ENCODE measurements at places on chromosomes 16 and 17. TPM values are rescaled to one million over a fixed set of nuclear protein-coding genes. Genes with fewer than 3 reads are reported as not detected.

KRTAP9-8 gene
- not detected for total RNA-seq

ZP2 gene
- not detected for total RNA-seq

TMIGD1 gene
- total RNA-seq, result not detected

C16orf96 gene
- 0.13 TPM for total RNA-seq

GRCh38 chr17:67475161-67475937 is 98.3 kb downstream of the PITPNC1 start:
- H3K36me3 ChIP-seq, result peaks cover 12% of the 10 kb centered on the region
- peak overlapping the region; percentile 72 for H3K4me3 ChIP-seq
- peaks cover 72% of the 10 kb centered on the region for H3K4me1 ChIP-seq
- DNase-seq, result peak; percentile 91

GRCh38 chr16:51938861-51939260 is 608.1 kb downstream of the TOX3 start:
- no peak overlapping the region for H3K27ac ChIP-seq
- no peak overlapping the region for H3K4me3 ChIP-seq
- no peak for DNase-seq
- H3K36me3 ChIP-seq, result no peaks in the 10 kb centered on the region

- H3K27me3 ChIP-seq, result no peaks in the 10 kb centered on the region
- no peak for DNase-seq
- no peak overlapping the region for H3K4me3 ChIP-seq
- H3K27ac ChIP-seq, result no peak overlapping the region
- peaks cover 57% of the 10 kb centered on the region for H3K36me3 ChIP-seq
Observed at GRCh38 chr17:35912942-35913341, 17.6 kb downstream of the RDM1 start.

- no peak for DNase-seq
- H3K27ac ChIP-seq, result no peak overlapping the region
- H3K4me3 ChIP-seq, result no peak overlapping the region
- peaks cover 68% of the 10 kb centered on the region for H3K36me3 ChIP-seq
- H3K4me1 ChIP-seq, result peaks cover 57% of the 10 kb centered on the region
Observed at GRCh38 chr16:85909932-85910853, 11.2 kb downstream of the IRF8 start.

DNA sequence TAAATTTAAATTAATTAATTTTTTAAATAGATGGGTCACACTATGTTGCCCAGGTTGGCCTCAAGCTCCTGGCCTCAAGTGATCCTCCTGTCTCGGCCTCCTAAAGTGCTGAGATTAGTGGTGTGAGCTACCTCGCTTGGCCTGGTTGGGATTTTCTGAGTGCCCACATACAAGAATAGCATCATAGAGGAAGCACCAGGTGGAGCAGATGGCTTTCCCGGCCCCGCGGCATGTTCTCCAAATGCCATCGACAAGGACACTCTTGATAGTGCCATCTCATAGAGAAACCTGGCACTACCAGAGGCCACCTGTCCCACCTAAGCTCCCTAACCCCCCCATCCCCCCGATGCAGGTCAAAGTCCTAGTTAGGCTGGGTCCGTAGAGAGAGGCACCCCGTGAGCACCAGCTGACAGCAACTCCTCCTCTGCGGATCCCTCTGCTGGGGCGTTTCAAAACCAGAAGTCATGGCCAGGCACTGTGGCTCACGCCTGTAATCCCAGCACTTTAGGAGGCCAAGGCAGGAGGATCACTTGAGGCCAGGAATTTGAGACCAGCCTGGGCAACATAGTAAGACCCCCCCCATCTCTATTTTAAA is 65.9 kb downstream of the DNAH3 start:
- no peak overlapping the region for H3K4me3 ChIP-seq
- H3K27me3 ChIP-seq, result peaks cover 10% of the 10 kb centered on the region
- H3K4me1 ChIP-seq, result no peaks in the 10 kb centered on the region
- DNase-seq, result no peak

DNA sequence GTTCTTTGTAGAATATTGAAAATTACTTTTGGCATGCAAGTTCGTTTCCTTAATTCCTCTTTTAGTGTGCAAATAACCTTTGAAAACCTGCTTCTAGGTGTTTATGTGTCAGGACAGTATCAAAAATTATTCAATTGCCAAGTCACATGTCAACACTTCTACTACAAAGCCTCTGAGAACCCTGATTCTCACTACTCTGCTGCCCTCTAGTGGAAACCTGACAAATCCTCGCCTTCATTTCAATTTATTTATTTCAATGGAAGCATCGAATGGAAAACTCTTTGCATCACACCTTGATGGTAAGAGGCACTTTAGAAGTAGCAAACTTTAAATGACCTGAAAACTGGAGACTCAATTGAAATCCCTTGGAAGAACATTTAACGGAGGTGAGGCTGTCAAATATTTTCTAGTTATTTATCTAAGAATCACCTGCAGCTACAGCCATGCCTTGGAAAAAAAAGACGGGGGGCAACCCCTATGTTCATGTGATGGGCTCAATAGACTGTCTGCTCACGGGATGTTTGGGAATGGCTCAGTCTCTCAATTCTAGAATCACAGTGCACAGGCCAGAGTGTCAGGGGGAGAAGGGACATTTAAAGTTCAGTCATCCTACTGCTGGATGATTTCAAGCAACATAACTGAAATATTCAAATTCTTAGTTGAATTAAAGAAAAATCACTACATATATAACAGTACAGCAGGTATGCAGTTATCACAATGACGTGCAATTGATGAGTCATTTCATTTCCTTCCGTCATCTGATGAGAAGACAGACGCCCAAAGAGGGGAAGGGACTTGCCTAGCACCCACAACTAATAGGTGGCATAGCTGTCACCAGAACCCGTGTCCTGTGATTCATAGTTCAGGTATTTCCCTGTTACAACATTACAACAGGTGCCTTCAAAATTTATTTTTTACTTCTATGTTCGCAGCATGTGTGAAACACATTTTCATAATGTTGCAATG is 563.9 kb downstream of the TOX3 start:
- H3K36me3 ChIP-seq, result no peaks in the 10 kb centered on the region
- H3K4me3 ChIP-seq, result no peak overlapping the region
- H3K27ac ChIP-seq, result no peak overlapping the region
- DNase-seq, result peak; percentile 44

DNA sequence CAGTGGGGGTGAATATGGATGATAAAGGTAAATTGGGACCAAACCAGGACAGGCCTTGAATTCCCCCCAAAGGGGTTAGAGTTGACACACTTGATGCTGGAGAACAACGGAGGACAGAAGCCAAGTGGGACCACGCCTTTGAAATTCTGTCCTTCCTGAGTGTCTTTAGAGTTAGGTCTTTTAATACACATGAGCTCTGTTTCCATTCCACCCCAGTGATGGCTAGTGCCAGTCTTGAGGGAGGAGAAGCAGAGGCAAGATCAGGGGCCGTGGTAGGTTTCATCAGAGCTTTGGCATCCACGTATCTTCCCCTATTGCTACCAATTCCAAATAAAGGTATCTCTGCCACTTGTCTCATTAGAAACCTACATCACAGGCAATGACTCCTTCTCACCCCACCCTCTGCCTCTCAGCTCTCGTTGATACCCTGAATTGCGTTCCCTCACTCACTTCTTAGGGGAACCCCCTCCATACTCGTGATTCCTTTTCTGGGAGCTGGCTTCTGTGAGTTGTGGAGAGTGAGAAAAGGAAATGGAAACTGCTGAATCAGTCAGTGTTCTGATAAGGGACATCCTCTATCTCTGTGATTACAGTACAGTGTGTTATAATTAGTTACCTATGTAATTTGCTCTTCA is 2.4 kb upstream of the CCL3L1 start:
- H3K36me3 ChIP-seq, result no peaks in the 10 kb centered on the region
- peaks cover 69% of the 10 kb centered on the region for H3K4me1 ChIP-seq
- peak; percentile 38 for DNase-seq
- peak overlapping the region; percentile 4 for H3K27ac ChIP-seq
- peaks cover 20% of the 10 kb centered on the region for H3K27me3 ChIP-seq
- no peak overlapping the region for H3K4me3 ChIP-seq

DNA sequence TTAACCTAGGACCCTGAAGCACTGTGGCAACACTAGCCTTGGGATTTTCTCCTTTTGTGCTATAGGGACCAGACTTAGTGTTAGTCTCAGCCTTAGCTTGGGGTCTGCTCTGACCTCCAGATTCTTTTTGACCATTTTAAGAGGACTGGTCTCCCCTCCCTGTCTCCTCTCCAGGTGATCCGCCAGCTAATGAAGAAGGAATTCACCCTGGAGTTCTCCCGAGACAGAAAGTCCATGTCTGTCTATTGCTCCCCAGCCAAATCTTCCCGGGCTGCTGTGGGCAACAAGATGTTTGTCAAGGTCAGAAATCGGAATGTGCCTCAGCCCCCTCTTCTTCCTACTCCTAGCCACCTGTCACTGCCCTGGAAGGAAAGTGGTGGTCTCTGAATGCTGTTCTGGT is 19.5 kb downstream of the ATP2A1 start:
- H3K36me3 ChIP-seq, result no peaks in the 10 kb centered on the region
- H3K27me3 ChIP-seq, result no peaks in the 10 kb centered on the region
- peaks cover 7% of the 10 kb centered on the region for H3K4me1 ChIP-seq
- H3K4me3 ChIP-seq, result no peak overlapping the region
- H3K27ac ChIP-seq, result no peak overlapping the region
